AG08396 (cell line): ENCODE measurements at places on chromosomes 2 and 18.

- no peak for DNase-seq
Measured at GRCh38 chr18:10511236-10511635, 14.6 kb upstream of the NAPG start.

DNA sequence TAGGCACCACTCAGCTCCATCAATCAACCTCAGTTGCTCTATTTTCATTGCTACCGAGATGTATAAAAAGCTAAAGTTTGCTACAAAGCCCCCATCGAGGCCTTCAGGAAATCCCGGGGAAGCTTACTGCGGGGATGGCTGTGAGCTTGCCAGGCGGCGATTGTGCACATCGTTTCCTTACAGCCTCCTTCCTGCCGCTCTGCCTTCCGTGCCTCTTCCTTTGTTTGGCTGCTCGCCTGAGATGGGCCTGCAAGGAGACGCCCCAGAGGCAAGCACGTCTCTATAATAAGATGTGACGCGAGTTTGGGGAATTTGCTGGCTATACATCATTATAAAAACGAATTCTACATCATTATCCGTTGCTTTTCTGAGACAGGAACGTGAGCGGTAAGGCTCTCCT, 41.6 kb downstream of the DHRS9 start:
- DNase-seq: no peak

- DNase-seq: no peak
Measured at GRCh38 chr2:232456296-232457120, 555 bp downstream of the ALPI start.

DNA sequence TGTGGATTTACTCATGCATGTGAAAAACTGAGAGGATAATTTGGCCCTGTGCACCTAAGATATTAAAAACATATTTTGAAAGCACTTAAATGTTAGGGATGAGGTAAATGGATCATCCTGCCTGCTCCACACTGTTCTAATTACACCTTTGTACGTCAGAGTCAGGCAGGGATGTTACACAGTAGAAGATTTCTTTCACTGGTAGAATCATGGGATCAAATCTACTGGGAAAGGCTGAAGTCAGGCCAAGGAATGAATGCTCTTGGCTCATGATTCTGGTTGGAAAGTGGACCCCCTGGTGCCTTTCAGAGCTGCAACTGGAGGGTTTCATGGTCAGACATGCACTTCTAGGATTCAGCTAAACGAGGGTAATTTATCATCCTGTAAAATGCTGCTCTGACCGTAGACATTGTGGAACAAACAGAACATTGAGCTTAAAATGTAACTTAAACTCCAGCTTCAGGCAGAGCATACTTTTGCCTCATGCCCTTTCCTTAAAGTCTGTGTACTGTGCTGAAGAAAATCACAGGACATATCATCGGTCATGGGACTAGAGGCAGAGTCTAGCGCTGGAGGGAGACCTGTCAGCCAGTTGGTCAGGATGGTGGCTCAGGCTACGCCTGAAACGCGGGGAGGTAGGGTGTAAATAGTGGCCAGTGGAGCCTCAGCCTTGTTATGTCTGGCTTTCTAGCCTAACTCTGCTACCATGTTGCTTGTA, 4.9 kb downstream of the KCNE4 start:
- DNase-seq: no peak

GRCh38 chr2:183031911-183032794, 6.1 kb downstream of the NCKAP1 start:
- DNase-seq: no peak

DNA sequence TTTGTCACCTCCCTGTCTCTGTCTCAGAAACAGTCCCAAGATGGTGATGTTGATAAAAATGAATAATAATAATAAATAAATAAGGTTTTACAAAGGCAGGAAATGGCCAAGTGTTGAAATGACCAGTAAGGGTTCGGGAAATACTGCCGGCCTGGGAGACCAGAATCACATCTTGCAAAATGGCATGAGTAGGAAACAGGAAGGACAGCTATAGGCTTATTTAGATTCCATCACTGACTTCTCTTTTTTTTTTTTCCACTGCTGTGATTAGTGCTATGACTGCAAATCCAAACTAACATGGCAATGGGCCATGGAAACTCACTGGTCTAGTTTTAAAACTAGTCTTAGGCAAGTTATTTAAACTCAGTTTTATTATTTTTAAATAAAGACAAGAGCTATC, 60.6 kb downstream of the SCN1A start:
- no peak for DNase-seq

GRCh38 chr2:178871536-178871935, 64.3 kb upstream of the TTN start:
- no peak for DNase-seq

- no peak for DNase-seq
Measured at GRCh38 chr2:108616751-108617161, 82.5 kb downstream of the LIMS1 start.

DNA sequence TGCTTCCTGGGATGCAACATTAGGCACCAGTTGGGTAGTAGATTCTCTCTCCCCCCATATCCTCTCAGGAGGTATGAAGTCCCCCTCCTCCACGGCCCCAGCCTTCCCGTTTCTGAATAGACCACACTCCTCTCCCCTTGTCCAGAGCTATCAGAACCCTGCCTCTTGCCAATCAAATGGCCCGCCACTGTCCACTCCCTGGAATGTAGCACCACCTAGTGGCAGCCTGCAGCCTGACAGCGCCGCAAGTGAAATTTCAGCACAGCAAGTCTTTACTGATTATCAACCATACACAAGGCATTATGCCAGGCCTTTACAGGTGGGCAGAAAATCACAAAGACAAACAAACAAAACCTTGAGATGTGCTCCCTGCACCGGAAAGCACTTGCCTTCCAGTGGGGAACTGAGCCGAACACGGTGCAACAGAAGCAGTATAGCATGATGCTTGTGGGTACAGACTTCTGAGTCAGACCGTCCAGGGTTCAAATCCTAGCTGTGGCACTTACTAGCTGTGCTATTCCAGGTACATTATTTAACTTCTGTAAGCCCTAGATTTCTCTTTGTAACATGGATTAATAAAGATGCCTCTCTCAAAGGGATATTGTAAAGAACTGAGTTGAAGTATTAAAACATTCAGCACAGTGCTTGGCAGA, 174.0 kb downstream of the SMAD2 start:
- DNase-seq: peak; percentile 70

DNA sequence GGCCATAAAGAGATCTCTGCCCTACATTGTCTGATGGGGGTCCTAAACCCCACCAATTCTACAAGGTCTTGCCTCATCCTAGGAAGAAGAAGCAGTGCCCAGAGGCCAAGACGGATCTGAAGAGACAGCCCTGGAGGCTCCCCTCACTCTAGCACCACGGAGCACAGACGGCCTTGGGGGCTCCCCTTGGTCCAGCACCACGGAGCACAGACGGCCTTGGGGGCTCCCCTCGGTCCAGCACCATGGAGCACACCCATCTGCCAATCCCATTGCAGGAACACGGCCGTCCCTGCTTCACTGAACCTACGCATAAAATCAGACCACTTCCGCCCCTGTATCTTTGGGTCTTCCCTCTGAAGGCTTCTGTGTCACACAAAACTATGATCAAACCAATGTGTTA, 215.1 kb upstream of the SALL3 start:
- no peak for DNase-seq

- no peak for DNase-seq
Measured at GRCh38 chr2:160371251-160372009, 122.2 kb downstream of the RBMS1 start.

- peak; percentile 48 for DNase-seq
Measured at GRCh38 chr2:224412141-224413015, 10.5 kb upstream of the FAM124B start.

GRCh38 chr2:53424902-53425301, 342.7 kb upstream of the CHAC2 start:
- no peak for DNase-seq

- DNase-seq: no peak
Measured at GRCh38 chr2:108536133-108536780, 2.0 kb downstream of the LIMS1 start.

DNA sequence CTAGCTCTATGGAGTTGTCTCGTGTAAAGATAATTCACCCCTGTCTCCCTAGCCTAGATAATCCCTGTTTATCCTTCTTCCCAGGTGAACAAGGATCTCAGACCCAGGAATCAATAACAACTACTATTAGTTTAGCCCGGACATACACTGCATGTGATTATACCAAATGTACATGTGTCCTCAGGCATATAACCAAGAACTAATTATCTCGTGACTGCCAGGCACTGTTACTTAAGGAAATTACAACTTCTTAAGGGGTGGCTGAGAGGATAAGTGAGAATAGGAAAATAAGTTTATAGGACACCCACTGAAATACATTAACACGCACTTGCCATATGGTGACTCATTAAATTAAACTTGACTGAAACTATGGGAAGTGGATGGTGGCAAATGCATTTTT, 126.6 kb downstream of the CNTNAP5 start:
- no peak for DNase-seq

DNA sequence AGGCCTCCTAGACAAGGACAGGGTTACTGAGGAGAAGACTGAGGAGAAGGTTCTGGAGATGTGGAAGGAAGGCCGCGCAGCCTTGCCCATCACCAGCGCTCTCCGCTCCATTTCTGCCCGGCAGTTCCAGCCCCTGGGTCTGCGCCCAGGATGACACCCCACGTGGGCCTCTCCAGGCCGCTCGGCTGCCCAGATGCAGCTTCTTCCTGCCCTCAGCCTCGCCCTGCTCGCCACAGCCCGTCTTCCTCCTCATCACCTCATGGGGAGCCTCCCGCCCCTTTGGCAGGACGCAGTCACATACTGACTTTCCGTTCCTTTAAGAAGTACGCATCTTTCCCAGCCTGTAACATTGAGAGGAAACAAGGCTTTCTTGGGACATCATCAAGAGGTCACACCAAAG, 37.1 kb downstream of the SNTG2 start:
- DNase-seq: no peak

DNA sequence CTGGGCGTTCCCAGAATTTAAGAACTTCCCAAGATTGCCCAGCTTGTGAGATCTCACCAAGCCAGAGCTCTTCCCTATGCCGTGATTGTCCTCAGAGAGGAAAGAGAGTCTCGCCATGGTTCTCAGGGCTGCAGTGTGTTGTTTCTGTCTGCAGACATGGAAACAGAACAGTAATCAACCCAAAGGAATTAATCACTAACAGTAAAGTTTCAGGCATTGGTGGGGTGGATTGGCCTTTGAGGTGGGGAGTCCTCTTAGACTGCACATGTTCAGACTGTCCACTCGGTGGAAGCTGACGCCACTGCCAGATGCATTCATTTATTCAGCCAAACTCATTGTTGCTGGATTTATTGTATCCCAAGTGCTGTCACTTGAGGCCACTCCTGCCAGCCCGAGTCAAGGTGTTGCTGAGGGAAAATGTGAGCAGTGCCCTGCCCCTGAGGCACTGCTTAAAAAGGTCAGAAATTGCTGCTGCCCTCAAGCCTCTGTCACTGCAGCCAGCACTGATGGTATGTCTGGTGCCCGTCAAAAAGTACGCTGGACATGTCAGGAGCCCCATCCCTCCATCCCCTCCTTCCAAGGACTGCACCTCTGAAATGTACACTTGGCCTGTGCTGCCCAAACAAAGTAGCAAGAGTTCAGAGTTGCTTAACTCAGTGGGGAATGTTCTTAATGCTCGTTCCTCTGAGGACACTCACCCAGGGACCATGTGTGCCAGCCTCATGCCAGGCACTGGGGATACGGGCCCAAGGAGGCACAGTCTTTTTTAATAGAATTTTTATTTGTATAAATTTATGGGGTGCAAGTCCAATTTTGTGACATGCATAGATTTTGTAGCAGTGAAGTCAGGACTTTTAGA, 201.0 kb downstream of the GLI2 start:
- DNase-seq: no peak

DNA sequence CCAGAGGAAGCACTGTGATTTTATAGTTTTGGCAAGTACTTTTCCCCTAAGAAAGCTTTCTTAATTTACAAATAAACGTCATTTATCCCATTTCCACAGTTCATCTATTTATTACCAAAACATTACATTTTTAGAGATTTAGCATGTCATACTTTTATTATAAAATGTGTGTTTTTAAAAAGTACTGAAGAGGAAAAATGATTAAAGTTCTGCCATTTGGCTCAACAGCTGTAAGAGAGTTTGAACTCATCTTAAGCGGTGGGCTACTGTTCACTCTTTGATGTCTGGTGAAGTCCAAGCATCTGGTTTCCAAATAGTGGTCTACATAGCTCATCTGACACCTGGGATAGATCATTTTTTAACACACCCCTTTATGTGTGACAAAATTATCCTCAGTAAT, 51.3 kb upstream of the TANC1 start:
- no peak for DNase-seq

DNA sequence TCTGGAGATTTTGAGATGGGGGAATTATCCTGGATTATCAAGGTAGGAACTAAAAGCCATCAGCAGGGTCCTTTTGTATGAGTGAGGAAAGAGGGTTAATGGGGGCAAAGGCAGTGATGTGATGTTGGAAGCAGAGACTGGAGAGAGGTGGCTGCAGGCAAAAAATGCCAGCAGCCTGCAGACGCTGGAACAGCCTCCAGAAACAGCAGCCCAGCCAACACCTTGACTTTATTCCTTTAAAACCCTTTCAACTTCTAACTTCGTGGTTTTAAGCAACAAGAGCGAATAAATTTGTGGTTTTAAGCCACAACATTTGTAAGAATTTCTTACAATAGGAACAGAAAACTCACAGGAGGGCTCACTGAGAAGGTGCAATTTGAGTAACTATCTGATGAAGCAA, 523.1 kb upstream of the HS6ST1 start:
- DNase-seq: no peak

DNA sequence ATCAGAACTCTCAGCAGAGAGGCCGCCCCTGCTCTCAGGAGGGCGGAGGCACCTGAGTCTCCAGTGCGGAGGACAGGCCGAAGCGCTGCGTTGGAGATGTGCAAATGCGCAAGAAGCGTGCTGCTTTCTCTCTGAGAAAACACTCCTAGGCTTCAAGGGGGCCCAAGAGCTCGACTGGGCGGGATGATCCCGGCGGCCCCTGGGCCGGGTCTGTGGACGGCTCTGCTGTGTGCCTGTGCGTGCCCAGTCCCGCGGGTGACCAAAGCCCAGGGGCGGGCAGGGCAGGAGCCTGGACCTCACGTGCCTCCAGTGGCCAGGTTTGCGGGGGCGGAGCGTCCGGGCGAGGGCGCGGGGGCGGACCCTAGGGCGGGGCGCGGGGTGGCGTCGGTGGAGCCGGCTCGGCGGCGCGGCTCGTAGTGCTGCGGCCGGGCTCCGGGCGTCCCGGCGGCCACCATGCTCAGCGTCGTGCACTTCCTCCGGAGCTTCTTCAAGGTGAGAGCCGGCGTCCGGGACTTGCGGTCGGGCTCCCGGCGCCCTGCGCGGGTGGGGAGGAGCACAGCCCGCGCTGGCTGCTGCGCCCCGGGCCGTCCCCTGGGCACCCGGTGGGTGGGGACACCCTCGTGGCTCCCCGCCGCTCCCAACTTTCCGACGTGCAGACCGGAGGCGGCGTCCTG, at the start of gene ARHGEF4:
Gene ARHGEF4, plus strand, starts transcription at position 414 of the 674 bp plus-strand sequence. Its CDS starts 40 bp downstream, at position 454.
- peak; percentile 56 for DNase-seq

DNA sequence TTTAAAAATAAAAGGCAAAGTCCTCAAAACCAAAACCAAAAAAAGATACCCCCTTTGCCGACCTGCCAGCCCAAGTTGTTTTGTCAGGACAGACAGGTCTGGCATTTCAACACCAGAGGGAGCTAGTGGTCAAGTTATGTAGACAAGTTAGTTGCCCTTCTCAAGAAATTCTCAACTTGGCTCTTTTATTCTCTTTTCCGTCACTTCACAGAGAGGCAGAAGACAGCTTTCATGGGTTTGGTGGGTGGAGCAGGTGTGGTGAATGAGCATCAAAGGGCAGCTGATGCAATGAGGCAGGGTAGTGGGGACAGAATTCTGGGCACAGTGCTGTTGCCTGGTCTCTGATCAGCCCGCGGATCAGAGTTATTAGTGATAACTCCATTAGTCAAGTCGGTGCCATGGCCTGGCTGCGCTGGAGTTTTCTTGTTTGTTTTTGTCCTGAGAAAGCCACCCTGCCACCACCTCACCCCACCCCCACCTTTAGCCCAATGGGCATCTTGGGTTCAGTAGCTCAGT, 303.7 kb upstream of the EPAS1 start:
- peak; percentile 63 for DNase-seq
